ENCODE measurements at places on chromosomes 1 and 21. TPM values are rescaled to one million over a fixed set of nuclear protein-coding genes. Genes with fewer than 3 reads are reported as not detected.

DNA sequence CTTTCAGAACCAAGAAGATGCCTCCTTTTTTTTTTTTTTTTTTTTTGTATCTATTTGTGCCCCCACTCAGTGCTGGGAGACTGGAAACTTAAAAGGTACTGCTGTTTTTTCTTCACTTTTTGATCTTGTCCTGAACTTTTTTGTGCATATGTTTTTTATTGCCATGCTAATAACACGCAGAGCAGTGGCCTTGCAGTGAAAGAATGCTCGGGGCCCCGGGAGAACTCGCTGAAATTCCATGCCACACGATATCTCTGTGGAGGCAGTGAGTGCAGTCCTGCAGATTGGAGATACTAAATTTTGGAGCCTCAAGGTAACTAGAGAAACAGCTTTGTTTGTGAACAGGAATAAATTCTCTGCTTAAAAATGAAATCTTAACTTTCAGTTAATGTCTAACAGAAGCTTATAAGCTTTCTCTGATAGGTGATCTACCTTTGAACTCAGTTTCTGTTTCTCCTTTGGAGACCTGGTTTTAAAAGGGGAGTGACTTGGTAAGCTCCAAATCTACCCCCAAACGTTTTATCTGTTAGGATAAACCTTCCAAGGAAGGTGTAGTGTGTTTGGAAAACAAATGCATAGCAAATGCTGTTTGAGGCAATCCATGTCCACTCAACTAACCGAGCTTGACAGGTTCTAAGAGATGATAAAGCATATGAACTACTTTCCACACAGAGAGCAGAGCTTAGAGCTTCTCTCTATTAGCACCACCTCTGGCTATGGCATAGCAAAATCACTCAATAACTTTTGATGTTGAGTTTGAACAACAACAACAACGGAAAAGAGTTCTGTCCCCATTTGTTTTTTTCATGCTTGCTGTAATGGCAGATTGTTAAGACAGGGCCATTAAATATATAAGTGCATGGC lies 113.7 kb upstream of the PLXNA2 start:
- H3K27ac ChIP-seq, result no peak overlapping the region
- no peaks in the 10 kb centered on the region for H3K4me1 ChIP-seq
- no peak overlapping the region for H3K4me3 ChIP-seq

GRCh38 chr1:78329475-78329874 lies 161.3 kb upstream of the PTGFR start:
- no peak overlapping the region for H3K4me3 ChIP-seq
- DNase-seq, result no peak
- H3K27me3 ChIP-seq, result no peaks in the 10 kb centered on the region

- no peaks in the 10 kb centered on the region for H3K4me1 ChIP-seq
- DNase-seq, result peak; percentile 54
- H3K27me3 ChIP-seq, result peaks cover 9% of the 10 kb centered on the region
- no peak overlapping the region for H3K4me3 ChIP-seq
- H3K36me3 ChIP-seq, result no peaks in the 10 kb centered on the region
Measured at GRCh38 chr1:3012456-3013291, 8.6 kb upstream of the ACTRT2 start.

OR2L2 gene
- polyA plus RNA-seq, result not detected

PROK1 gene
- polyA plus RNA-seq, result not detected

PLPPR5 gene
- polyA plus RNA-seq, result 3.5 TPM

AKR1A1 gene
- polyA plus RNA-seq, result 157 TPM

DDAH1 gene
- polyA plus RNA-seq, result 100 TPM

Measured in left lung (tissue), 14 donors.